Neural progenitor cell (in vitro differentiated cells): ENCODE measurements at places on chromosomes 5 and 9.

DNA sequence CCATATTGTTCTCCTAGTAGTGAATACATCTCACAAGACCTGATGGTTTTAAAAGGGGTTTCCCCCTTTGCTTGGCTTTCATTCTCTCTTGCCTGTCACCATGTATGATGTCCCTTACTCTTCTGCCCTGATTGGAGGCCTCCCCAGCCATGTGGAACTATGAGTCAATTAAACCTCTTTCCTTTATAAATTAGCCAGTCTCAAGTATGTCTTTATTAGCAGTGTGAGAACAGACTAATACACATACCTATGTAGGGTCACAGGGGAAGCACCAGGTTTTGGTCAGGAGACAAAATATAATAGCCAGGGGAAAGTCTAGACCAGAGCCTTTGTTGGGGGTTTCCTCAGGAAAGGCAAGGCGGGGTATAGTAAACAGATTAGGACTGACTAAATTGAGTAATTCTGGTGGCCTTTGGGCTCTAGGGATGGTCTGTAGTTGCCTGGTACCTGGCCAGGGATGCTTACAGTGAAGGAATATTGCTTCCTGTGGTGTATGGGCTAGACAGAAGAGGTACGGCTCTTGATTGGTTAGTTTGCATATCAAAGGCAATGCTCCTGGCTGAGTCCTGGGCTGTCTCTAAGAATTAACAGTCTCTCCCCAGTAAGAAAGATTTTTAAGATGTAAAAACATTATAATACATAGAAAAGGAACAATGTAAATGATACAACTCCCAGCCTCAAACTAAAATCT, 254.5 kb downstream of the ELAVL2 start:
- no peak overlapping the region for H3K4me3 ChIP-seq
- H3K36me3 ChIP-seq, result no peaks in the 10 kb centered on the region
- DNase-seq, result no peak
- H3K27ac ChIP-seq, result no peak overlapping the region
- H3K4me1 ChIP-seq, result peaks cover 8% of the 10 kb centered on the region

GRCh38 chr5:106720367-106720766, 950.4 kb downstream of the EFNA5 start:
- H3K36me3 ChIP-seq, result no peaks in the 10 kb centered on the region
- H3K27me3 ChIP-seq, result no peaks in the 10 kb centered on the region
- H3K27ac ChIP-seq, result no peak overlapping the region

GRCh38 chr5:34586117-34586885, 69.8 kb upstream of the RAI14 start:
- no peak for DNase-seq
- no peak overlapping the region for H3K27ac ChIP-seq
- no peak overlapping the region for H3K4me3 ChIP-seq
- no peaks in the 10 kb centered on the region for H3K36me3 ChIP-seq
- H3K4me1 ChIP-seq, result peaks cover 12% of the 10 kb centered on the region

DNA sequence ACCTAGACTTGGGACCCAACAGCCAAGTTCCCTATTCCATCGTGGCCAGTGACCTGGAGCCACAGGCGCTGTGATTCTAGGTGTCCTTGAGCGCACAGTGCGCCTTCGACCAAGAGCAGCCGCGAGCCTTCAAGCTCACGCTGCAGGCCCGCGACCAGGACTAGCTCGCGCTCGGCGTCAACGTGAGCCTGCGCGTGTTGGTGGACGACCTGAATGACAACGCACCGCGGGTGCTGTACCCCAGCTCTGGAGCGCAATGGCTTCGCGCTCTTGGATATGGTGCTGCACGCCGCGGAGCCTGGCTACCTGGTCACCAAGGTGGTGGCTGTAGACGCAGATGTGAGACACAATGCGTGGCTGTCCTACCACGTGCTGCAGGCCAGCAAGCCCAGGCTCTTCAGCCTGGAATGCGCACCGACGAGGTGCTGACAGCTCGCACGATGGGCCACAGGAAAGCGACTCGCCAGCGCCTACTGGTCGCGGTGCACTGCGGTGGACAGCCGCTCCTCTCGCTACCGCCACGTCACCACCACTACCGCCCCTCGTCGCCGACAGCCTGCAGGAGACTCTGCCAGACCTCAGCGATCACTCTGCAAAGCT, 11.4 kb downstream of the PCDHGA12 start:
- no peak for DNase-seq
- H3K27me3 ChIP-seq, result no peaks in the 10 kb centered on the region
- no peaks in the 10 kb centered on the region for H3K4me1 ChIP-seq
- no peak overlapping the region for H3K27ac ChIP-seq
- no peak overlapping the region for H3K4me3 ChIP-seq

GRCh38 chr5:111953351-111954127, 196.5 kb upstream of the NREP start:
- no peak for DNase-seq
- H3K27ac ChIP-seq, result no peak overlapping the region
- no peaks in the 10 kb centered on the region for H3K4me1 ChIP-seq
